ENCODE measurements at places on chromosomes 13 and 19.

- DNase-seq = peak; percentile 38
These were observed 74.4 kb upstream of the ZNF599 start for GRCh38 chr19:34847393-34847792.

DNA sequence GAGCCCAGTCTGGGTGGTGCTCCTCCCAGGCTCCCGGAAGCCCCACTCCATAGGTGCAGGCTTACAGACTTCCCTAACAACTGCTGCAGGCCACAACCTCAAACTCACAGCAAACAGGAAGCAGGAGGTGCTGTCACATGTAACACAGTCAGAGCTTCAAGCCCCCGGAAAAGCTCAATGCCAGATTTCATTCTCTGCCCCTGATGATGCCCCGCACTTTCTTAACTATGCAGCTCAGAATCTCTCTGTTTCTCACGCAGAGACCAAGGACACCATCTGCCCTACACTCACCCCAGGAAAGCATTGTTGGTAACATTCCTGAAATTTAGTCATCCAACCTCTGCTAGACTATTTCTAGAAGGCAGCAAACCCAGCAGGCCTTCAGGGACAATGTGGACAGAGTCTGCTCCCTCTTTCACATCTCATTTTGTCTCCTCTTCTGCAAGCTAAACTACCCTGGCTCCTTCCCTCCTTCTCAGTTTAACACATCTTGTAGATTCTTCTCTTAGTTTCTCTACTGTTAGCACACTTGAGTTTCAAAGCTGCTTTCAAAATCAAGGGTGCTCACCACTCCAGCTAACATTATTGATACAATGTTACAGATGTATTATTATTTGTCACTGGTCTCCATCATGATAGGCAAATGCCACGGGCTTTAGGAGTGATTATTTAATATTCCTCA, 162.5 kb downstream of the KCTD12 start:
- DNase-seq = peak; percentile 43

DNA sequence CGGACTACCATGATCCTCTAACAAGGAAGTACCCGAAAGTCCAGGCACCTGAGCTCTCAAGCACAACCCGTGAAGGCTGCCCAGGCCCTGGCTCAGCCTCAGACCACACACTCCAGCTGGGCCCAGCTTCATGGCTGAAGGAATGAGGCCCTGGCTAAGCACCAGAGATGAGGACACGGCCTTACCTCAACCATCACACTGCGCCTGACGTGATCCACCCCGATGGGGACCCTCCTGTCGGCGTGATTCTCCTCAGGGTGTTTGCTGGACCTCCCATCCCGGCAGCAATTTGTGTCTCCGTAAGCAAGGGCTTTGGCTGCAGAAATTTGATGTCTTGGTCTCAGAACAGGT, 56.5 kb downstream of the F2RL3 start:
- no peak for DNase-seq

DNA sequence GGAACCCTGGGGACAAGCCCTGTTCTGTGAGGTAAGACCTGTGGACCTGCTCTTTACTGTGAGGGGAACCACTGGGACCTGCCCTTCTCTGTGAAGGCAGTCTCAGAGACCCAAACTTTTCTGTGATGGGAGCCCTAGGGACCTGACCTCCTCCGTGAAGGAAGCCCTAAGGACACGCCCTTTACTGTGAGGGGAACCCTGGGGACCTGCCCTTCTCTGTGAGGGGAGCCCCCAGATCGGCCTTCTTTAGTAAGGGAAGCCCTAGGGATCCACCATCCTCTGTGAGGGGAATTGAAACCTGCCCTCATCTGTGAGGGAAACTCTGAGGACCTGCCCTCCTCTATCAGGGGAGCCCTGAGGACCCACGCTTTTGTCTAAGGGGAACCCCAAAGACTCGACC, 343.5 kb downstream of the UQCRFS1 start:
- no peak for DNase-seq

DNA sequence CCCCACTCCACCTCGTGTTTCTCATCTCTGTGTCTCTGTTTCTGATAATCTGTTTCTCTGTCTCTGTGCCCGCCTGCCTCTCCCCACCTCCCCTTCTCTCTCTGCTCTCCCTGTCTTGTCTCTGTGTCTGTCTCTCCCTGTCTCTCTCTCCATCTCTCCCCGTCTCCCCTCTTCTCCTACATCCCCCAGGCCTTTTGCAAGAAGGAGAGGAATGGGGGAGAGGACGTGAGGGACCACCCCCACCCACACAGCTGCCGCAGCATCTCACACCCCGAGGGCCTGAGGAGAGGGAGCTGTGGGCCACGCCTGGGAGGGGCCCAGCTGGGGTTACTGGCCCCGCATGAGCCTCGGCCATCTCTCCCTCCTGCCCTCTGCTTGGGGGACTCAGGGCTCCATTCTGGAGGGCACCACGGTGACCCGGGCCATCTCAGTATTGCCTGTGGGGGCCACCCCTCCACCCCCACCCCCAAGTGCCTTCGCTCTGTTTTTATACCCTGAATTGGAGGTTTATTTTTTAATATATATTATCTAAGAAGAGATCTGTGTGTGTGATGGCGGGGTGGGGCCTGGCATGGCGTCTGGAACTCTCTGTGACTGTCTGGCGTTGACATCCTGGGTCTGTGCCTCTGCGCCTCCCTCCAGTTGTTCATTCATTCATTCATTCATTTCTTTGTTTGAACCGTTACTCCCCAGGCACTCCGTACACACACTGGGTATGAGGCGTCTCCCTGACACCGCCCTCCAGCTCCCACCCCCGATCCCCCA, 21.2 kb downstream of the ERFL start:
- no peak for DNase-seq

DNA sequence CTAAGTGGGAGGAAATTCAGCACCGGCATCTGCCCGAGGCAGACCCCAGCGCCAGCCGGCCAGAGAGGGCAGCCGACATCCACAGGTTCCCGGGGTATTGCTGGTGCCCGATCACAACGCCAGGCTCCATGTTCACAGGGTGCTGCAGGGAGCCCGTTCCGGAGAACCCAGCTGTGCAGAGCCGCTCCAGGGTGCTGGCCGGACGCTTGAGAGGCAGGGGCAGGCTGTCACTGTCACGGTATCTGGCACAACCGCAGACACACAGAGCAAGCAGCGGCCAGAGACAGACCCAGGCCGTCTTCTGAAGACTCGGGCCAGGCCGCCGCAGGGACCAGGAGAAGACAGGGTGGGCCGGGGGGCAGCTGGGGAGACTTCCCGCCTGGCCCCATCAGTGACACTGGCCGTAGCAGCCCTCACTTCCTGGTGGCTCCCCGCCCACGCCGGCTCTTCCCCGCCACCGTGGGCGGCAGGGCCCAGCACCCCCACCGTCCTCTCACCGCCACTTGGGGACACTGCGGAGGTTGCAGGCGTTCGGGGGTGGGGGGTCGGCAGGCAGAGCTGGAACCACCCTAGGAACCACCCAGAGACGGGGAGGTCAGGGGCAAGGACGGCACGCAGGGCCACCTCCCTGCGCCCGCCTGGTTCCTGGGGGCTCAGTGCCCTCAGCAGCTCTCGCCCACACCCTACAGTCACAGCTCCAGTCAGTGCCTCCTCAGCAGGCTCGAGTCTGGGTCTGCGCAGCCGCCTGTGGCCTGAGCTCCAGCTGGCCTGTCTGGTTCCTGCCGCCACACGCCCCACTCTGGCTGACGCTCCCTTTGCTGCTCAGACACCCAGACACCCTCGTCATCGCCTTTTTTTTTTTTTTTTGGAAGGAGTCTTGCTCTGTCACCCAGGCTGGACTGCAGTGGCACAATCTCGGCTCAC, 3.8 kb downstream of the RNF126 start:
- no peak for DNase-seq

Data from KBM-7 (cell line).